Left lung (tissue), 14 donors: ENCODE measurements at places on chromosomes 6 and 20.

DNA sequence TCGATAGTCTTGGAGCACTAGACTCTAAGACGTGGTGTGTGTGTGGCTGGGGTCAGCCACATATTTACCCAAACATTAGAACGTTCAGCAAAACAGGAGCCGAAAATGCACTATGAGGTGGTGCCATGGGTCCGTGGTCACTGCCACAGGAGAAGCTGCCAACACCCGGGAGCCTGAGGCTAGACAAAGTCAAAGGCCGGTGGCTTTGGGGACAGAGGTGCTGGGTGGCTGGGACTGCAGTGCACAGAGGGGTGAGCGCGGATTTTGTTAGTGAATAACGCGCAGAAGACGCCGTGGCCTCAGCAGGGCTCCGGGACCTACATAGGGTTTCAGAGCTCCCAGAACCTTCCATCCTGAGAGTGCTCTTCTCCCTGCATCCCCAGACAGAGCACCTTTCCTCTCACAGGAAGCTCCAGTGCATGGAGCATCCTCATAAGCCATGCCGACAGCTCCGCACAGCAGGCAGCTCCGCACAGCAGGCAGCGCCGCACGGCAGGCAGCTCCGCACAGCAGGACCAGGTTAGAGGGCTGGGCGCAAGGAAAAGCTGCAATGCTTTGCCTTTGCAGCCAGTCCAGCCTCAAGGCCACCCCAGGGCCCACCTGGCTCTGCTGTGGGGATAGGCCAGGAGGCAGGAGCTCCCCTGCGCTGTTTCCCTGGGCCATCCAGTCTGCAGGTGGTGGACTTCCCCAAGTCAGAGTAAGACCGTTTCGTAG, 304.1 kb downstream of the TAF4 start:
- DNase-seq = peak; percentile 23

DNA sequence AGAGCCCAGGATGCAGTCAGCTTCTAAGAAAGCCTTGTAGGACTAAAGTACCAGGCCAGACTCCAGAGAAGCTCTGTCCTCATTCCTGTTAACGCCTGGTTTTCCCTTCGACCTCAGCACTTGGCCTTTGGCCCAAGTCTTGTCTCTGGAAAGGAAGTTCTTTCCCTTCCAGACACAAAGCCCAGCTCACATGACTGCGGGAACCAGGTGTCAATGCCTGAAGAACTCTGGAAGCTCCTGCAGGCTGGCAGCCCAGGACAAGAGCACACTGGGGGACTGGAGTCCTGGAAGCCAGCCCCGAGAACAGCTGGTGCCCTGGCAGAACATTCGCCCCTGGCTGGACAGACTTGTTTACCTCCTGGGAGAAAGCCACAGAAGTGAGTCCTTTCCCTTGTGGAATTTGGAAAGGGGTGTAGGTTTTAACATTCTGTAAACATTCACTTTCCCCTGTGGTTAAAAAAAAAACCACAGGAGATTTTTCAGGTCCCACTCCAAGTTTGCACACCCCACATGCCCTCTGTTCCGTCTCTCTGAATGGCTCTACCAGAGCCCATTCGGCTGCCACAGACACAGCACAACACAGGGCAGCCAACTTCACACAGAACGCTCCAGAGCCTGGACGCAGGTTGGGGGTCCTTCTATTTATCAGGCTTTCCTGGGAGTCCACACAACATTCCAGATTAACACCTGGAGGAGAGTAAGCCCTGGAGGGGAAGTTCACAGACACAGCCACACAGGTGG, 18.1 kb downstream of the ACSS1 start:
- DNase-seq = no peak

- DNase-seq = no peak
Observed at GRCh38 chr6:160962835-160963623, 28.5 kb upstream of the MAP3K4 start.

- no peak for DNase-seq
Observed at GRCh38 chr20:44700306-44700705, 14.9 kb upstream of the CCN5 start.

- DNase-seq = no peak
Observed at GRCh38 chr20:35630636-35631035, 15.0 kb downstream of the SPAG4 start.

DNA sequence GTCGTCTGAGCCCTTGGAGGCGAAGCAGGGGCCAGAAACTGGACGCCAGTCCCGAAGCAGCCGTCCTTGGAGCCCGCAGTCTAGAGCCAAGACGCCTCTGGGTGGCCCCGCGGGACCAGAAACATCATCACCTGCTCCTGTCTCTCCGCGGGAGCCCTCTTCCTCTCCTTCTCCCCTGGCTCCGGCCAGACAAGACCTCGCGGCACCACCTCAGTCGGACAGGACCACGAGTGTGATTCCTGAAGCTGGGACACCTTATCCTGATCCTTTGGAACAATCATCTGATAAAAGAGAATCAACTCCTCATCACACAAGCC, 416 bp downstream of the RSPH4A start:
- no peak for DNase-seq

- no peak for DNase-seq
Observed at GRCh38 chr6:35585658-35586057, 73.0 kb upstream of the TULP1 start.

DNA sequence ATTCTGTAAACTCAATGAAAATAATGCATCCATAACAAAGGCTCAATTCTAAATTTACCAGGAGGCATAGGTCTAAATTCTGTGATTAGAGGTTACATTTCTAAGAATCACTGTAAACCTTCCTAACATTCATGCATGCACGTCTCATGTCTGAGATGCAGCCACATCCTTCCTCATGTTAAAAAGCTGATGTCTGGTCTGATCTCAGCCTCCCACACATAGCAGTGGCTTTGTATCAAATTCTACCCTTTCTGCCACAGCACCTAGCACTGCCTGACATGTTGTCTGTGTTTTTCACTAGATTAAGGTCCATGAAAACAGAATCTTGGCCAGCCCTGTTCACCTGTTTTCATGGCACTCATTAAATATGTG, 171.1 kb downstream of the WDR27 start:
- no peak for DNase-seq

DNA sequence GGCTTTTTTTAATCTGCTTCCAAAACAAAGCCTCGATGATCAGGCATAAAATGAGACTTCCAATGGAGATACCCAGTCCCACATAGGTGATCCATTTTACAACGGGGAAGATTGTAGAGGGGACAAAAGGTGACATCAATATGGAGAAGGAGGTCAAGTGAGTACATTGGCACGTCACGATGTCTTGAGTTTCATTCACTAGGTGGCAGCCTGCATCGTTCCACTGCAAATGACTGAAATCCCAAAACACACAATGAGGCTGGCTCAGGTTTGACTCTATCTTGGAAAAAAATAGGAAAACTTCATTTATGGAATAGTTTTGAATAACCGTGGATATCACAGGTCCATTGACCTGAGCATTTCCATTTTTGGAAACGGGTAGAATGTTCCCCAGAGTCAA, 32.5 kb downstream of the ADGRF1 start:
- no peak for DNase-seq

DNA sequence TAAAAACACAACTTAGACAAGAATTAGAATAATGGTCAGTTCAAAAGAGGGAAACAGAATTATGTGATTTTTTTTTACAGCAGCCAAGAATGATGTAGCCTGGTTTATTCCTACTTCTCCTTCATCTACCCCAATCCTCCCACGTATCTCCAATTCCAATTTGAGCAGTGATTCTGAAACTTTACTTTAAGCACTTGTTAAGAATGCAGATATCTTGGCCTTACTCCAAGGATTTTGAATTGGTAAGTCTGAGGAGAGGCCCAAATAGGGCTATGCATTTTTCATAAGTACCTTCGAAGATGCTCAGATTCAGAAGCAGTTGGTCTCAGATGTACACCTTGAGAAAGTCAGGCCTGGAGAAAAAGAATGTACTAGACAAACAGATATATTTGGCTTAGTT, 233.4 kb upstream of the FLRT3 start:
- no peak for DNase-seq

DNA sequence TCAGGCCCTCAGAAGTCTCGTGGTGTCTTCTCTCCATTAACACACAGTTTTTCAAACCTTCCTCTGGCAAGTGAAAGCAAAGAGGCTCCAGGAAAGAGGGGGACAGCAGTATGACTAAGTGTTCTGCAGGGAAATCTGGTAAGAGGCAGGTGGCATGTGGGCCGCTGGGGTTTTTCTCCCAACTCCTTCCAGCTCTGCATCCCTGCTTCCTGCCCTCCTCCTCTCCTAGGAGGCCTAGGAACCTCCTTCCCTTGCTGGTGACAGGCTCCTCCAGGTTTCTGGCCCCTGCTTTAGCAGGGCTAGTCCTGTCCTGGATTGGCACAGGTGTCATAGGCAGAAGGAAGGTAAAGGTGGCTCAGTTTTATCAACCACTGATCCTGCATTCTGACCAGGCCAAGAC, 7.6 kb upstream of the ITCH start:
- DNase-seq = no peak
